ENCODE measurements at places on chromosomes 1 and 21.

- DNase-seq: peak; percentile 26
These were observed at the start of gene SLC37A1 for GRCh38 chr21:42513151-42513984. Gene SLC37A1 (plus strand): TSS chr21:42513852. CDS start chr21:42518455, 4,603 bp downstream.

- no peak for DNase-seq
These were observed 32.2 kb upstream of the CR1L start for GRCh38 chr1:207612762-207613161.

- no peak for DNase-seq
These were observed 6.2 kb upstream of the ANKRD65 start for GRCh38 chr1:1427106-1427819.

GRCh38 chr1:223390618-223391017, 2.6 kb upstream of the CCDC185 start:
- DNase-seq: no peak

DNA sequence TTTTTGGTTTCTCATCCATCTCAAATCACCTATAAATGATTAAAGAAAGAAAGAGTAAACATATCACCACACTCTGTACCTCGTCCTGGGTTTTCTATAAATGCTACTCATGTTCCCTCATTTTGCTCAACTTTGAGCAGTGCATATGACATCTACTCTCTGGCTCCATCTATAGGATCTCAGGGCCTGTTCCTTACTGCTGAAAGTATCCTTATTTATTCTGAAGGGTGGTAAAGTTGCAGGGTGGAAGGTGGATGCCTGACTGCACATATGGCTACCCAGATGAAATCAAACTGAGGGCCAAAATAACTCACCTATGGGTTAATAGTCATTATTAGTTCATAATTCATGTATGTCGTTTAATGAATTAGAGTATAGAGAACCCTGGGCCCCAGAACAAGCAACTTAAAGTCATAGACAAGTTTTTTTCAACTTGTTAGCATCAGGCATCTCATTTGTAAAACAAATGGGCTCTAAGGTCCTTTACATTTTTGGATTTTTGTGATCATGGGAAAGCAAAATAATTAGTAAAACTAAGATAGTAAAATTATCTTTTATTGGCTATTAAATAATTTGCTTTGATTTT, 46.5 kb downstream of the NCF2 start:
- no peak for DNase-seq

GRCh38 chr1:95653618-95654017, 419.6 kb downstream of the RWDD3 start:
- DNase-seq: no peak

GRCh38 chr1:12488666-12489354, 129.2 kb downstream of the DHRS3 start:
- DNase-seq: no peak

DNA sequence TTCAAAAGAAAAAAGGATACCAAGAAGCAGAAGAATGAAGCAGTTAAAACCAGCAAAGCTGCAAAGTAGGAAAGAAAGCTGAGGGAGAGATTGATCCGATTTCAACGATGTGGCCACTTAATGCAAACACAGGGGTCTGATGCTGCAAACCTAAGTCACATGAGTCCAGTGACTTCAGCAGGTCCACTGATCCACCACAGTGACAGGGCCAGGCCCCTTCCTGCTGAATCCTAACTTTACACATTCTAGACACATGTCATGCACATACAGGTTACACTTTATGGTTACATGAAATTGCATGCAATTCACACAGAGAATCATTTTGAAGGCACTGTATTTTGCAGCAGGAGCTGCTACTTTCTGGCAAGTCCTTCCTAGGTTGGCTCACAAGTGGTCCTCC, 59.0 kb upstream of the LBR start:
- DNase-seq: no peak

DNA sequence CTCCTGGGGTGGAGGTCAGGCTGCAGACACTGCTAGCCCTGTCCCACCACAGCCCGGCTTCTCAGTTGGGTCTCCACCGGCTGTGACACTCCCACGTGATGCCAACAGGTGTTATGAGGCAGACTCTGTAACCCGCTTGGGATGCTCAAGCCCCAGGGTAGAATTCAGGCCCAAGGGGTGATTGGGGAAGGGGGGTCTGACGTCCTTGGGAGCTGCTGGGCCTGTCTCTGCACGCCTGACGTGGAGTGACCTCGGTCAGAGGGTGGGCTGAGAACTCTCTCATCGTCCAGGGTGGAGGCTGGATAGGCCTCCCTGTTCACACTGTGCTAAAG, 7.7 kb upstream of the HES5 start:
- DNase-seq: no peak

GRCh38 chr1:198620951-198621824, 17.7 kb upstream of the PTPRC start:
- peak; percentile 64 for DNase-seq

- no peak for DNase-seq
These were observed 26.2 kb upstream of the SAMSN1 start for GRCh38 chr21:14572204-14572780.

- DNase-seq: no peak
These were observed 691.2 kb downstream of the USP25 start for GRCh38 chr21:16421007-16421406.

DNA sequence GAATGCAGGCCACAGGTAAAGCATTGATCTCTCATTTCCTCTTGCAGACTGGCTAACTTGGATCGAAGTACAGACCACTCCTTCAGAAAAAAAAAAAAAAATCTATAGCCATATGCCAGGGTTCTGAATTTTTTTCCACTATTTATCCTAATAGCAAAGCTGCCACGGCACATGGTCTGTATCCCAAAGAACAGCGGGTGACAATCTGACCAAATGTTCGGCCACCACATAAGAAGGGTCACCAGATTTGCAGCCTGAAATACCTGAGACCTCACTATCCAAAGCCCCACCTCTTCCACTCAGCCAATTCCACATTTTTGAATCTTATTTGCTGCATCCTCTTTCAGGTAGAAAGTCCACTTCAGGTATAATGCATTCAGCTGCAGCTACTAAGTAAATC, 55.6 kb upstream of the RGS7 start:
- DNase-seq: no peak

GRCh38 chr21:17900281-17900989, 81.3 kb upstream of the C21orf91 start:
- DNase-seq: no peak

- DNase-seq: no peak
These were observed 12.8 kb downstream of the CDK18 start for GRCh38 chr1:205517288-205517687.

GRCh38 chr1:46248122-46248920, 758 bp downstream of the RAD54L start:
- no peak for DNase-seq

DNA sequence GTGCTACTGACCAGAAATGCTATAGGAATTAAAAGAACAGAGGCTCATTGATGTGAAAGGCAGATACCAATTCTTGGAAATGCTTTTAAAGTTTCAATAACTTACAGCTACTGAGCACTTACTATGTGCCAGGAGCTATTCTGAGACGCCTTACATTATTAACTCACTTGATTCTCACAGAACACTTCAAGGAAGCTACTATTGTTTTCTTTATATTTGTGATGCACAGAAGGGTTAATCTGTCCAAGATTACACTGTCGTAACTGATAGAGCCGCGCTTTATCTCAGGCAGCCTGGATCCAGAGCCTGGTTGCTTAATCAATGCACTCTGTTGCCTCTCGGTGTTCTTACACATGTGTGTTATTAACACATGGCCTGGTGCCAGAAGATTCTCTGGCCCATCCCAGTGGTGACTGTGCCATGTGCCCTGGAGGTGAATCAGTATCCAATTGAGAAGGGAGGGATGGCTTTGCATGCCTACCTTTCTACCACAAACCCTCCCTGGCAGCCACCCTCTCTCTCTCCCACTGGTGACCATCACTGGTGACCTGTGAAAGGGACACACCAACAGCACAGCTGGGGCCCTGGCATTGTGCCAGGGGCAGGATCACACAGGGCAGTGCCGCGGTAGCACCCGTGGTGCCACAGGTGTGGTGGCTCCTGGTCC, 8.8 kb downstream of the FMO1 start:
- no peak for DNase-seq

DNA sequence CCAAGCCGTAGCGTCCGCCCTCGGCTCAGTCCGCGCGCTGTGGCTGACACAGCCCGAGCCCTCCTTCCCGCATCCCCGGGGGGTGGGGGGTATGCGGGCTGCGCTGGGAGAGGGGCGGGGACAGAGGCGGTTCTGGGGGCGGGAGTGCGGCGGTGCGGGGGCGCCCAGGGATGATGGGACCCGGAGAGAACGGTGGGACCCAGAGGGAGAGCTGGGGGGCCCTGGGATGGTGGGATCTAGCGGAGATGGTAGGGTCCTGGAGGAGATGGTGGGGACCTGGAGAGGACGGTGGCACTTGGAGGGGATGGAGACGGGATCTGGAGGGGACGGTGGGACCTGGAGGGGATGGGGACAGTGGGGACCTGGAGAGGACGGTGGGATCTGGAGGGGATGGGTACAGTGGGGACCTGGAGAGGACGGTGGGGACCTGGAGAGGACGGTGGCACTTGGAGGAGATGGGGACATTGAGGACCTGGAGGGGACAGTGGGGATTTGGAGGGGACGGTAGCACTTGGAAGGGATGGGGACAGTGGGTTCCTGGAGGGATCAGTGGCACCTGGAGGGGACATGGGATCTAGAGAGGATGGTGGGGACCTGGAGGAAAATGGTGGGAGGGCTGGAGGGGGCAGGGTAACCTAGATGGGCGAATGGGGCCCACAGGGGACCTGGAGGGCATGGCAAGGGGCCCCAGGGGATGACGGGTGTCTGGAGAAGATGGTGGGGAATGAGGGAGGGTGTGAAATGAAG, 477 bp downstream of the SNAP47 start:
- DNase-seq: no peak

- no peak for DNase-seq
These were observed 23.5 kb upstream of the SARS1 start for GRCh38 chr1:109190189-109190588.

Measured in stimulated activated CD4-positive, alpha-beta T cell treated with anti-CD3 and anti-CD28 coated beads, Interleukin-4, amount 100 ng/mL, for 4 hours (primary cell).